ENCODE measurements at places on chromosomes 6 and 20.

DNA sequence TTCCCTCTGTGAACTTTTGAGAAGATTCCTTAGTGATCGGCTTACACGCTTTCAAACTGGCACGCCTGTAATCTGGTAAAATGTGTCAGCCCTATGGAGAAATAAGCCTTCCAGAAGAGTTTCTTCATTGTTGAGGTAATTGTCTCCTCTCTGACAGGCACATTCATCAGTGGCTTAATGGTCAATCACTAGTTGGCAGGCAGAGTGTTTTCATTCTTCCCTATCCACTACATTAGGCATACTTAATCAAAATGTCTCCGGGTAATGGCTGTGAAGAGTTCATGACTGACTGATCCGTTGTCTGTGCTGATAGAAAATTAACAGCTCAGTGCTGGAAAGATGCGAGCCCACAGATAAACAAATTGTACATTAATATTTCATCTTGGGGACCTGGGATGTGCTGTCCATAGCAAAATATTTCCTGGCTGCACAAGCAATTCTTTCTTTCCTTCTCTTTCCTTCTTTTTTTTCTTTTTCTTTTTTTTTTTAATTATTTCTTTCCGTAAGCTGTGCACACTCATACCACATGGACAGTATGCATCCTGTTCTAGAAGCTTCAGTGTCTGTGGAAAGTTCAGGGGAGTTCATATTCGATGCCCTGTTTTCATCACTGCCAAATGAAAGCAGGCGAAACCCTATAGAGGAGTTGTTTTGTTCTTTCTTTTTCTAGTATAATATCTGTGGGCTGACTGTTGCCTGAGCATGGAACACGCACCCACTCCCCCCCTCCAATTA is 31.4 kb downstream of the TSHZ2 start:
- DNase-seq: no peak

DNA sequence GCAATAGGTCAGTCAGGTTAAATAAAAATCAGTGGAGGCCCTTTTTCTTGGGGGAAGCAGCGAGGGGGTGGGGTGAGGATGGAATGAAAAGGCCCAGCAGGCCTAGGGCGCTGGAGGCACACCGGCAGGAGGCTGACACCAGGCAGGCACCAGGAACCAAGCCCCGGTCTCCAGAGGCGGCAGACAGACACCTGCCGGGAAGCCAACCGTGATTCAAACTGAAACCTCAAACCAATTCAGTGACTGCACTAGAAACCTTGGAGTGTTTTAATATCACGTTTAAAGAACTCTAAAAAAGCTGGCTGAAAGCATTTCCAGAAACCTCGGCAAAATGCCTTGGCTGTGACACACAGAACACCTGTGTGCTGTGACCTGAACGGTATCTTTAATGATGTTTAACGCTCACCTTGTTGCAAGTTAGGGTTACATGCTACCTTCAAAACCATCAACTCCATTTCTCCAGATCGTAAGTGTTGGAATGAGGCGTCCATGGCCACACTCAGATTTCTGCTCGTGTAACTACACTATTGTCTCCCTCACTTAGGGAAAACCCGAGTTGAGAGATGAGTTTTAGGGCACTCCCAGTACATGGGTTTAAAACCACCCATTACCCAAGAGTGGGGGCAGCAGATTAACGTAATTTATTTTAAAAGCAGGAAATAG is 27.2 kb downstream of the DIDO1 start:
- DNase-seq: no peak

- no peak for DNase-seq
These were observed 592 bp downstream of the LTB start for GRCh38 chr6:31581434-31582229.

GRCh38 chr6:106145144-106145543 is 59.0 kb downstream of the PRDM1 start:
- no peak for DNase-seq

GRCh38 chr6:169959136-169960002 is 207.9 kb downstream of the ERMARD start:
- no peak for DNase-seq

DNA sequence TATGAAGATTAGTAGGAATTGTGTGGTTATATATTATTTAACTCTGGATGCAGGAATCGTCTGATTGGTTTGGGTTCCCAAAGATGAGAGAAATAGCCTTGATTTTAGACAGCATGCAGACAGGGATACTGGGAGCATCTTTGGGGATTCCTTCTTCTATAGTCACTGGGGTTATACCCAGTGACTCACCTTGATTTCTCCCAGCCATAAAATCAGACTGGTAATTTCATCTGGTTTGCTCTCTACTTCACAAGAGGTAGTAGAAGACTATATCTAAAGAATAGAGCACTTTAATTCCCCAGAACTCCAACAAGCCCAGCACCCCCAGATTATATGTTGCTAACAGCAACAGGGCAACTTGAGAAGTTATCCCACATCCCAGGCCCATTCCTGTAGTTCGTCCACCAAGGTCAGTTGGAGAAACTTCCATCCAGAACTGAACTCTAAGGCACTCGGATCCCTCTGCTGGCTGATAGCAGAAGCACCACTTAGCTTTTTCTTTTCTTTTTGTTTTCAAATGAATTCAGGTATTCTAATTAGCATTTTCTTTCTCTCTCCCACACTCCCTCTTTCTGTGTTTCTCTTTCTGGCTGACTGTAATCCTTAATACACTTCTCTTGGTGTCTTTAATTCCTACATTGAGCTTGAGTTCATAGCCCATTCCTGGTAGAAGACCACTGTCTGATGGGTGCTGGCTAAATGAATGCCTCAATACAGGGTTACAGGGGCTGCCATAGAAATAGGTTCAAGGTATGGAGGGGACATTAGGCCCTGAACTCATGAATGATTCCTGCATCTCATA is 20.4 kb upstream of the EFHC1 start:
- no peak for DNase-seq

DNA sequence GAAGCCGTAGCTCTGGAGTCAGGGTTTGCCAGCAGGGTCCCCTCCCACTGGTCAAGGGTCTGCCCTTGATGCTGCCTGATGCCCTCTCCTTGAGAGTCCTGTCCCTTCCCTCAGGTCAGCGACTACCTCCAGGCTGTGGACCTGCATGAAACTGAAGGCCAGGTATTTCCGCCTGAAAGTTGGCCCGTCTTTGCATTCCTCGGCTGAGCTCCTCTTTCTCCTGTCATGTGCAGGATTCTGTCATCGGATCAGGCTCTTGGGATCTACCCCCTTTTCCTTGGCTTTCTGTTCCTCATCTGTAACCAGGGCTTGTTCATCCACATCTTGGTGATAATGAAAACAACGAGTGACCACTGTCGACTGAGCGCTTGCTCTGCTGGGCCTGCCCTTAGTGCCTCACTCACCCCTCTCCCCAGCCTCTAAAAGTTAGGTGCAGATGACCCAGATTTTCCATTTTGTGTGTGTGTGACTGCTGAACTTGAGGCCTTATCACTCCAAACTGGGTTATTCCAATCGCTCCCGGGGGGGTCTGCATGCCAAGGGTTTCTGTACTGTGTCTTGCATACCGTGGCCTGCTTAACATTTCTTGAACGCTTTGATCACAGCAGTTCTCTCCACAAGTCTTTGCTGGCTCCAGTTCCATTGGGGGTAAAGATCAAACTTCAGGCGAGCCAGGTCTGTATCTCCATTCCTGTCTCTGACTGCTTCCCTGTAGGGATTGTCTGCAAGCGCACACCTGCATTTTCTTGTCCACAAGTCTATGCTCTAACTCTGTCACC is 81.6 kb downstream of the DTD1 start:
- DNase-seq: no peak

GRCh38 chr20:10281911-10282310 is 63.3 kb downstream of the SNAP25 start:
- no peak for DNase-seq

All from iPS DF 6.9 (cell line).